ENCODE measurements at places on chromosomes 6 and 20. TPM values are rescaled to one million over a fixed set of nuclear protein-coding genes. Genes with fewer than 3 reads are reported as not detected.

Gene SLC26A8
- not detected for total RNA-seq

DNA sequence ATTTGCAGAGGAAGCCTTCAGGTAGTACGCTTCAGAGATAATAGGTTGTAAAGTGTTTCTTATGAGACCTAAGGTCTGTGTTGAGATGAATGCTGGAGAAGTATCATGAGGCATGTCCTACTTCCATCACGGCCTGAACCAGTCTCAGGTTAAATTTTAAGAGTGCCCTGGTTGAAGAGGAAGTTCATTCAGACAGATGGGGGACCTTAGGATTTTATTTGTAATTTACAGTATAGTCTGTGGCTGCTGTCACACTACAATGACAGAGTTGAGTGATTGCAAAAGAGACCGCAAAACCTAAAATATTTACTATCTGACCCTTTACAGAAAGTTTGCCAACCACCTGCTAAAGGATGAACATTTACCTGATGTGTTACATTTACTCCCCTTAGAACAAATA is 70.9 kb downstream of the UST start:
- no peak for DNase-seq
- peaks cover 3% of the 10 kb centered on the region for H3K4me1 ChIP-seq
- H3K36me3 ChIP-seq, result peaks cover 3% of the 10 kb centered on the region
- no peak overlapping the region for H3K27ac ChIP-seq
- H3K4me3 ChIP-seq, result no peak overlapping the region

GRCh38 chr20:3471397-3472021 is 691 bp downstream of the ATRN start:
- DNase-seq, result no peak
- H3K4me1 ChIP-seq, result peaks cover 26% of the 10 kb centered on the region
- no peaks in the 10 kb centered on the region for H3K27me3 ChIP-seq
- peak overlapping the region; percentile 84 for H3K4me3 ChIP-seq
- H3K36me3 ChIP-seq, result no peaks in the 10 kb centered on the region

Gene PRR18
- not detected for total RNA-seq
